ENCODE measurements at places on chromosomes 7 and 10.

GRCh38 chr10:43921478-43921877 is 272.8 kb upstream of the ZNF32 start:
- DNase-seq, result no peak

DNA sequence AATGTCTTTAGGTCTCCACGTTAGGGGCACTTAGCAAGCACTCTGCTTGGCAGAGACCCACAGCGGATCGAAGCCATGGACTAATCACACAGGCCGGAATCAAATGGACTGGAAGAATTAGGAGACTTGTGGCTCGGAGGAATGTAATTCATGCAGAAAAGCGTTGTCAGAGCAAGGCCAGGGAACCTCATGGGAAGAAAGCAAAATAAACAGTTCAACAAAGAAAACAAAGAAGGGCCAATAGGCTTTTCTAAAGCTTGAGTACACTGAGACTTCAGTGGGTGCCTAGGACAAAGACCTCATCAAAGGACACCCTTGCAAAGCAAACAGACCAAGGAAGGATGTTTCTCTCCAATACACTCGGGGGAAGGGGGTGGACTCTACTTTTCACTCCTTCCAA is 171.1 kb downstream of the GLI3 start:
- DNase-seq, result no peak

- DNase-seq, result no peak
These were observed 14.1 kb downstream of the HSPA14 start for GRCh38 chr10:14852236-14852635.

DNA sequence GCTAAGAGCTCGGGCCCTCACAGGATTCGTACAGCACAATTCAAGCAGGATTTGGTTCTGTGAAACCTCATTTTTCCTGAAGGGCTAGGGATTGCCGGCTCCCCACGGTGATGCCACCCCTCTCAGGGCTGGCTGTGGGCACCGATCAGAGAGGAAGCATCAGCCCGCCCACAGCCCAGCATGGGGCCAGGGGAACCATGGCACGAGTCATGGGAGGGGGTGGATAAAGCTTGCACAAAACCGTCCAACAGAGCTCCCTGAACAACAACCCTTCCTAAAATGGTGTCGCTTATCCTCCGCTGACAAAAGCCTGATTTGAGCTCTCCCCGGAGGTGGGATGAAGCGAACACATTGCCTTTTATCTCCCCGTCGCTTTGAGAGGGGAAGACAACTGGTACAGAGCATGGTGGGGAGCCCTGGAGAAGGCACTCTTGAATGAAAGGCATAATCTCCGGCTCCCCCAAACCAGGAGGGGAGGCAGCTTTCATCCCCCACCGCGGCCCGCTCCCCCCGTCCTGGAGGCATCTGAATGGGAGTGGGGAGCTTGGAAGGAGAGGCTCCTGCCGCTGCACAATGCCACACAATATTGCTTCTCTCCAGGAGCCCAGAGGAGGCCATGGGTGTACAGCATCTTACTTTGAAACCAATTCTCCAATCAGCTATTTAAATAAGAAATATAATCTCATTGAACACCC is 144.0 kb downstream of the RPS24 start:
- DNase-seq, result no peak

DNA sequence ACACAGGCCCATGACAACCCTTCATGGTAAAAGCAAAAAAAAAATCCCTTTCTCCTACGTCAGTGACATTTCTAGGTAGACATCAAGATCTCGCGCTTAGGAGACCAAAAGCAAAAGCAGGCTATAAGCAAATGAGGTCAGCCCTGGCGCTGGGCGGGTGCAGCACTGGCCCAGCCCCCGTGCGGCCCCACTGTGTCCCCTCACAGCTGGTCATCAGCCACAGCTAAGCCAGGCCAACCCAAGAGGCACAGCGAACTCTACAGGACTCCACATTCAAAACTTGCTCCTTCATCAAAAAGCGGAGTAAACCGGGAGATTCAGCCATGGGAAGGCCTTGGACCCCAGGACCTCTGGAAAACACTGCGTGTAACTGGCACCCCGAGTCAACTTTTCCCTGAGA is 113.7 kb downstream of the PTPRN2 start:
- no peak for DNase-seq

DNA sequence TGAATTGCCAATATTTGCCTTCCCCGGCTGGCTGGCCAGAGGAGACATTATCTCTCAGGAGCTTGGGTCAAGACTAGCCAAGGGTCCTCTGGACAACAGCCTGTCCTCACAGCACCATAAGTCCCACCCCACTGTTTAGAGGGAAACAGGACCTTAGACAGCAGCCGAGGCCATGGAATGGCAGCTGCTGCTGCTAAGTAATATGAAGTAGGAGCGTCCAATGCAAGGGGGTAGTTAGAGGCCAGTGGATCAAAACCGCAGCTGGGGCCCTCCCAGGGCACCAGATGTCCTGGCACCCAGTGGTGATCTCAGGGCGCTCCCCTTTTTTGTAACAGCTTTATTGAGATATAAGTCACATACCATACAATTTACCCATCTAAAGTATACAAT is 12.9 kb upstream of the KCP start:
- DNase-seq, result no peak

DNA sequence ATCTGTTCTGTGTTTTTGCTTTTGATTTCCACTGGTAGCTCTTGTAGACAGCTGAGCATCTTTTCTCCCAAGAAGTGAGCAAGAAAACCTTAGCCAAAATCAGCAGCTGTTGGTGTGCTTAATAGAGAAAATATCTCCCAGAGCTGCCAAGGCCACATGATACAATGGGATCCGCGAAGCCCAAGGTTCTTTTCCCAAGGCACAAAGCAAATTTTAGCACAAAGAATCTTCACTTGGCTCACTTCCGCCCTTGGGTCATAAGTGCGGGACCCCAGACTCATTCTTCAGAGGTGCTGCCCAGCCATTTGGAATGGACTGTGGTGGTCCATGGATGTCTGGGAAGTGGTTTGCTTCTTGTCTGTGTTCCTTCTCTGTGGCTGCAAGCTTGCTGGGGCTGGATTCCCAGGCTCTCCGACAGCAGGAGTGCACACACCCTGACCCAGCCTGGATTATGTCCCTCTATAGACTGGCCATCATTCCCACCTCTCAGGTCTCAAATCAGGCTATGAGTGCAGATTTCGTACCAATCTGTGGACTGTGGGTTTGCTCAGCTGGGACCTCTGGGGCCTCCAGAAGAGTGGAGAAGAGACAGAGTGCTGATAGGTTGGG is 93.0 kb upstream of the TMEM72 start:
- no peak for DNase-seq

GRCh38 chr7:87369216-87369615 is 23.8 kb downstream of the CROT start:
- no peak for DNase-seq

- DNase-seq, result no peak
These were observed 28.8 kb downstream of the RRP12 start for GRCh38 chr10:97372233-97372875.

Measured in thoracic aorta (tissue), 2 donors.